ENCODE measurements at places on chromosomes 5 and 9. TPM values are rescaled to one million over a fixed set of nuclear protein-coding genes. Genes with fewer than 3 reads are reported as not detected.

The TYRP1 gene
- 0.46 TPM for total RNA-seq

The GPR151 gene
- not detected for total RNA-seq

The MEF2C gene
- 10.1 TPM for total RNA-seq

The RNF20 gene
- 34.6 TPM for total RNA-seq

The TMEFF1 gene
- total RNA-seq = 5.3 TPM

The DMRT3 gene
- total RNA-seq = not detected

The HK3 gene
- total RNA-seq = not detected

The BASP1 gene
- total RNA-seq = 170 TPM

The ACSL6 gene
- under 0.01 TPM for total RNA-seq

The DTWD2 gene
- 6.4 TPM for total RNA-seq

The TMEM174 gene
- not detected for total RNA-seq

The GRXCR2 gene
- total RNA-seq = not detected

The MAMDC4 gene
- total RNA-seq = 4.0 TPM

The BRINP1 gene
- not detected for total RNA-seq

The PHYHD1 gene
- 2.1 TPM for total RNA-seq

The TRPM3 gene
- total RNA-seq = under 0.01 TPM

The C6 gene
- not detected for total RNA-seq

The ANGPTL2 gene
- total RNA-seq = 19.0 TPM

The COL5A1 gene
- total RNA-seq = 1,941 TPM
